Thyroid gland (tissue), 4 donors: ENCODE measurements at places on chromosomes 7 and 10. TPM values are rescaled to one million over a fixed set of nuclear protein-coding genes. Genes with fewer than 3 reads are reported as not detected.

GDF10 gene
- 3.6 TPM for total RNA-seq

SUN3 gene
- total RNA-seq: not detected

GRCh38 chr7:150940431-150941102, 37.6 kb downstream of the KCNH2 start:
- DNase-seq: peak; percentile 65
- no peaks in the 10 kb centered on the region for H3K36me3 ChIP-seq
- H3K27me3 ChIP-seq: no peaks in the 10 kb centered on the region
- peaks cover 9% of the 10 kb centered on the region for H3K4me1 ChIP-seq
- H3K27ac ChIP-seq: no peak overlapping the region

DNA sequence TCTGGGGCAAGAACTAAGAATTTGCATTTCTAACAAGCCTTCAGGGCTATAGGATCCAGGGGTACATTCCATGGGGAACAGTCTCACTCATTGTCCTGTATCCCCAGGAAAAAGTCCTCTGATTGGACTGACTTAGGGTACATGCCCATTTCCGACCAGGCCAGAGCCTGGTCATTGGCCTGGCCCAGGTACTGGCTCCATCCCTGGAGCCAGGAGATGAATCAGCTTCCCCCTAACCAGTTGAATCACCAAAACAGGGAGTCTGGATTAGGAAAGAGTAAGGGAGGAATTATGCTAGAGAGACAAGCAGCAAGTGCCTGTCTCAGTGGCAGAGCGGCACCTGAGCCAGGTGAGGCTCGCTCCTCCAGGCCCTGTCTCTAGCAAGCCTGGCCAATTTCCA, 137.5 kb downstream of the FGFR2 start:
- H3K36me3 ChIP-seq: no peaks in the 10 kb centered on the region
- DNase-seq: no peak
- no peak overlapping the region for H3K27ac ChIP-seq
- H3K4me3 ChIP-seq: no peak overlapping the region
- no peaks in the 10 kb centered on the region for H3K4me1 ChIP-seq
- H3K27me3 ChIP-seq: no peaks in the 10 kb centered on the region

- no peak overlapping the region for H3K4me3 ChIP-seq
- no peaks in the 10 kb centered on the region for H3K4me1 ChIP-seq
- H3K36me3 ChIP-seq: no peaks in the 10 kb centered on the region
- no peak for DNase-seq
- no peaks in the 10 kb centered on the region for H3K27me3 ChIP-seq
- no peak overlapping the region for H3K27ac ChIP-seq
Observed at GRCh38 chr7:83415840-83416239, 233.1 kb downstream of the SEMA3E start.

SEPTIN14 gene
- 0.11 TPM for total RNA-seq
